ENCODE measurements at places on chromosomes 11 and 22. TPM values are rescaled to one million over a fixed set of nuclear protein-coding genes. Genes with fewer than 3 reads are reported as not detected.

ZNF215 gene
- 9.2 TPM for total RNA-seq

SYT13 gene
- total RNA-seq = not detected

GGTLC2 gene
- total RNA-seq = not detected

SEC14L6 gene
- total RNA-seq = not detected

GRCh38 chr11:20227631-20228030 lies 67.4 kb upstream of the DBX1 start:
- no peak overlapping the region for H3K4me3 ChIP-seq
- peaks cover 61% of the 10 kb centered on the region for H3K27me3 ChIP-seq
- no peak overlapping the region for H3K27ac ChIP-seq
- no peak for DNase-seq

GRCh38 chr22:38313384-38313955 lies 3.8 kb downstream of the CSNK1E start:
- no peaks in the 10 kb centered on the region for H3K27me3 ChIP-seq
- H3K36me3 ChIP-seq = peaks cover 62% of the 10 kb centered on the region
- peak overlapping the region; percentile 93 for H3K27ac ChIP-seq
- peak overlapping the region; percentile 93 for H3K4me3 ChIP-seq

DNA sequence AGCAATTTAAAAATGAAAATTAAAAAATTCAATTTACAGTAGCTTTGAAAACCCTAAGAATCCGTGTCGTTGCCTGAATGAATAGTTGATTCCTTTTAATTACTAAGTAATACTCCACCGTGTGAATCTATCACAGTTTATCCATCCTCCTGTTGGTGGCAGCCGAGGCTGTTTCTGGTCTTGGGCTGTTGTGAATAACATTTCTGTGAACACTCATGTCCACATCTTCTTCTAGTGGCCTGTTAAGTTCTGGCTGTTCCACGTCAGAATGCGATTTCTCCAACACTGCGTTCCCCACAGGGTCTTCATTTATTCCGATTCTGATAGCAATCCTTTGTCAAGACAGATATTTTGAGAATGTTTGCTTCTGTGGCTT lies 223.0 kb downstream of the TBC1D22A start:
- no peaks in the 10 kb centered on the region for H3K27me3 ChIP-seq
- H3K36me3 ChIP-seq = no peaks in the 10 kb centered on the region
- no peak for DNase-seq
- H3K4me1 ChIP-seq = peaks cover 26% of the 10 kb centered on the region

GRCh38 chr11:64353715-64354506 lies 5.1 kb upstream of the RPS6KA4 start:
- H3K4me1 ChIP-seq = peaks cover 24% of the 10 kb centered on the region
- no peak overlapping the region for H3K4me3 ChIP-seq
- H3K27me3 ChIP-seq = no peaks in the 10 kb centered on the region
- no peak for DNase-seq
- no peaks in the 10 kb centered on the region for H3K36me3 ChIP-seq

- H3K36me3 ChIP-seq = no peaks in the 10 kb centered on the region
- no peaks in the 10 kb centered on the region for H3K27me3 ChIP-seq
- H3K4me1 ChIP-seq = no peaks in the 10 kb centered on the region
- no peak for DNase-seq
Observed at GRCh38 chr11:41237382-41237781, 222.1 kb downstream of the LRRC4C start.

DNA sequence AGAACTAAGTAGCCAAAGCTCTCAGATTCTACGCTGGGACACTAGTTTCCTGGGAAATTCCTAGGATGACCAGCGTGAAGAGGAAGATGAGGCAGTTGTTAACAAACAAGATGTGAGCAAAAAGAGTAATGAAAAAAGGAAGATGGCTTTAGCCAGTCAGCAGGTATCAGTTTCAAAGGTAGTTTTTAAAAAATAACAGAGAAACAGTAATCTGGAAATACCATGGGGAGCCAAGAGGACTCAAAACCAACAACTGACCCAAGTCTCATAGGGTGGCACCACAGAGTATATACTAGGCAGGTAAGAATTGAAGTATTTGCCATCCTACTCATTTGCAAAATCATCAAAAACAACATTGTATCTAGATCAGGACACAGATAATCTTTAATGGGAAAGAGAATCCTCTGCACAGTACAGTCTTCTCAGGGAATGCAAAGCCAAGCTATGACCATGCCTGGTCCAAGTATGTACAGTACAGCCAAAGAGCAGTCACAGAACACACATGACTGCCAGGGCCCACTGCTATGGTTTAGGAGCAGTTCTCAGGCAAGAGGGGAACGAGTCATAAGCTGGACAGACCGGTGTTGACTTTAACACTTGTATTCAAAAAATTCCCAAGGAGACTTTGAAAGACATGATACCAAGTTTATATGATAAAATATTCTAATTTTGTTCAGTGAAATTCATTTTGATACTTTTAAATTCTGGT lies 20.6 kb downstream of the MSANTD4 start:
- H3K27me3 ChIP-seq = no peaks in the 10 kb centered on the region
- no peak for DNase-seq
- peaks cover 41% of the 10 kb centered on the region for H3K36me3 ChIP-seq

- peaks cover 15% of the 10 kb centered on the region for H3K4me1 ChIP-seq
- DNase-seq = no peak
- H3K27ac ChIP-seq = no peak overlapping the region
- no peaks in the 10 kb centered on the region for H3K27me3 ChIP-seq
- H3K4me3 ChIP-seq = no peak overlapping the region
Observed at GRCh38 chr22:19810381-19811201, 44.1 kb downstream of the GNB1L start.

- peaks cover 54% of the 10 kb centered on the region for H3K36me3 ChIP-seq
- H3K27ac ChIP-seq = peak overlapping the region; percentile 74
- H3K27me3 ChIP-seq = no peaks in the 10 kb centered on the region
Observed at GRCh38 chr11:1749395-1750351, 722 bp downstream of the IFITM10 start.

- no peaks in the 10 kb centered on the region for H3K27me3 ChIP-seq
- no peak overlapping the region for H3K4me3 ChIP-seq
- H3K4me1 ChIP-seq = peaks cover 13% of the 10 kb centered on the region
- peaks cover 12% of the 10 kb centered on the region for H3K36me3 ChIP-seq
- H3K27ac ChIP-seq = no peak overlapping the region
Observed at GRCh38 chr11:126277780-126278179, 5.1 kb upstream of the TIRAP start.

- H3K4me1 ChIP-seq = peaks cover 24% of the 10 kb centered on the region
- H3K36me3 ChIP-seq = no peaks in the 10 kb centered on the region
- DNase-seq = no peak
- H3K27me3 ChIP-seq = no peaks in the 10 kb centered on the region
- H3K27ac ChIP-seq = no peak overlapping the region
Observed at GRCh38 chr11:119856681-119857485, 127.9 kb upstream of the NECTIN1 start.

GRCh38 chr22:26182723-26183122 lies 13.5 kb downstream of the SEZ6L start:
- no peak overlapping the region for H3K4me3 ChIP-seq
- H3K27me3 ChIP-seq = peaks cover 43% of the 10 kb centered on the region
- no peaks in the 10 kb centered on the region for H3K36me3 ChIP-seq
- no peaks in the 10 kb centered on the region for H3K4me1 ChIP-seq
- H3K27ac ChIP-seq = no peak overlapping the region

- peaks cover 34% of the 10 kb centered on the region for H3K4me1 ChIP-seq
- no peak overlapping the region for H3K27ac ChIP-seq
- no peak for DNase-seq
Observed at GRCh38 chr11:36314434-36314767, 18.3 kb downstream of the PRR5L start.

DNA sequence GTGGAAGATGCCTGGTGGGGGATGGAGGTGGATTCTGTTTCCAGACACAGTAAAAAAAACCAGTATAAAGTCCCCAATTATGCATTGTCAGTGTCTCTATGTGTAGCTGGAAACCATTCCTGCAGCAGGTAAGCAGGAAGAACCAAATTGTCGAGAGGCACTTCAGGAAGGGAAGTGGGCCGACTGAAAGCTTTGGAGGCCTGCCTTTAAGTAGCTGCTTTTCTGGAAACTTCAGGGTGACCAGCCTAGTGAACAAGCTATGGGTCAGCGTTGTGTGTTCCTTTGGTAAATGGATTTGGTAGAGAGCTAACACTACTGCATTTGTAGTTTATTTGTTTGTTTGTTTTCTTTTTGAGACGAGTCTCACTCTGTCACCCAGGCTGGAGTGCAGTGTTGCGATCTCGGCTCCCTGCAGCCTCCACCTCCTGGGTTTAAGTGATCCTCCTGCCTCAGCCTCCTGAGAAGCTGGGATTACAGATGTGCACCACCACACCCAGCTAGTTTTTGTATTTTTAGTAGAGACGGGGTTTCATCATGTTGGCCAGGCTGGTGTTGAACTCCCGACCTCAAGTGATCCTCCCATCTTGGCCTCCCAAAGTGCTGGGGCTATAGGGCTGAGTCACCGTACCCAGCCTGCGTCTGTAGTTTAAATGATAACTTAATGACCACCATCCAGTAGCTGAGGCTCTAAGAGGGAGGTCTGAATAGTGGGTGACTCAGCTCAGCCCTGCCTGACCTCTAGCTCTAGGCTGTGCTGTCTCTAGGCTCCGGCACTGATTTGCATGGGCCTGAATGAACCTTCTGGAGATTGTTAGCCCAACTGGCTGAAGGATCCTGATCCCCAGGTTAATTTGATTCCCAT lies 12.8 kb downstream of the PTPRJ start:
- H3K4me1 ChIP-seq = peaks cover 5% of the 10 kb centered on the region
- no peaks in the 10 kb centered on the region for H3K27me3 ChIP-seq
- DNase-seq = peak; percentile 63
- H3K27ac ChIP-seq = no peak overlapping the region
- no peak overlapping the region for H3K4me3 ChIP-seq

DNA sequence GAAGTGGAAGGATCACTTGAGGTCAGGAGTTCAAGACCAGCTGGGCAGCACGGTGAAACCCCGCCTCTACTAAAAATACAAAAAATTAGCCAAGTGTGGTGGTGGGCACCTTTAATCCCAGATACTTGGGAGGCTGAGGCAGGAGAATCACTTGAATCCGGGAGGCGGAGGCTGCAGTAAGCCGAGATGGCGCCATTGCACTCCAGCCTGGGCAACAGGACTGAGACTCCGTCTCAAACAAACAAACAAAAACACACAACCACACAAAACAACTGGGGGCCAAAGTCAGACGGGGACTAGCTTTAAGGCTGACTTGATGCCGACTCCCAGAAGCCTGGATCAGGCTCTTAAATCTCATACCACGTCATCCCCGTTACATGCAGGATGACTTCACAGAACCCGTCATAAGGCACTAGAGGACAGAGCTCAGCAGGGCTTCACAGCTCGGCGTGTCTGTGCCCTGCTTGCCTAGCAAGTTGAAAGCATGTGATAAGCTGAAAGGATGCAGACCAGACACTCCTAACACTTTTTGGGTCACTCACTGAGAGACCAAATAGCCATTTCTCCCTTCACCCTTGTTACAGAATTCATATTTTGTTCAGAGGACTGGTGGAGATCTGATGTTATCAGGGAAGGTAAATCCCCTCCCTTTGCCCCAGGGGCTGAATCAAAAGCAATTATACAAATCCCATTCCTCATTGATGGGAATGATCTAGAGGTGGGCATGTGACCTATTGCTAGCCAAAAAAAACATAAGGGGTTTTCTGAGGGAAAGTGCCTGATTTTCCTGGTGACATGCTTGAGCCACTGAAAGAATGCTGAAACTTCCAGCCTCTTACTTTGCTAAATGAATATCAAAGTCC lies 65.4 kb downstream of the GAB2 start:
- H3K27me3 ChIP-seq = no peaks in the 10 kb centered on the region
- no peak overlapping the region for H3K27ac ChIP-seq
- no peak for DNase-seq
- H3K4me3 ChIP-seq = no peak overlapping the region

DNA sequence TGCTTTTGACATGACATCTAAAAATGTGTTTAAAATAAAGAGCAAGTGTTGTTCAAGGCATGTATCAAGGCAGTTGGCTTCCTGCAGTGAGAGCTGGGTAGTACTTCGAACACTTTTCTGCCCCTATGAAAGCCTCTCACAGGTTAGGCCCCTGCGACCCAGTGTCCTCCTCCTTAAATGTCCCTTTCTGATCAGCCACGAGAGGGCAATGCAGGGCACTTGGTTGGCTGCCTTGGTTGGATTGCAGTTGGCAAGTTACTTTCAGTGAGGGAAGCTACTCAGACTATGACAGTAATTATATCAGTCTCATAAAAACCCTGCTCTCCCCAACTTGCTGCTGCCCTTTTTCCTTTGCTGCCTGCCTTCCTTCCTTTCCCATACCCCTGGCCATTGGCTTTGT lies 743.8 kb downstream of the NTM start:
- no peak overlapping the region for H3K4me3 ChIP-seq
- DNase-seq = no peak
- H3K36me3 ChIP-seq = no peaks in the 10 kb centered on the region
- H3K4me1 ChIP-seq = no peaks in the 10 kb centered on the region
- H3K27me3 ChIP-seq = no peaks in the 10 kb centered on the region
- no peak overlapping the region for H3K27ac ChIP-seq

- H3K27ac ChIP-seq = no peak overlapping the region
- no peaks in the 10 kb centered on the region for H3K36me3 ChIP-seq
- H3K4me3 ChIP-seq = no peak overlapping the region
- no peaks in the 10 kb centered on the region for H3K27me3 ChIP-seq
- H3K4me1 ChIP-seq = no peaks in the 10 kb centered on the region
Observed at GRCh38 chr22:34390400-34390799, 470.1 kb upstream of the LARGE1 start.

- peaks cover 10% of the 10 kb centered on the region for H3K27me3 ChIP-seq
- no peak overlapping the region for H3K4me3 ChIP-seq
- H3K4me1 ChIP-seq = no peaks in the 10 kb centered on the region
- no peak overlapping the region for H3K27ac ChIP-seq
Observed at GRCh38 chr11:43837879-43838278, 42.8 kb upstream of the ALKBH3 start.

DNA sequence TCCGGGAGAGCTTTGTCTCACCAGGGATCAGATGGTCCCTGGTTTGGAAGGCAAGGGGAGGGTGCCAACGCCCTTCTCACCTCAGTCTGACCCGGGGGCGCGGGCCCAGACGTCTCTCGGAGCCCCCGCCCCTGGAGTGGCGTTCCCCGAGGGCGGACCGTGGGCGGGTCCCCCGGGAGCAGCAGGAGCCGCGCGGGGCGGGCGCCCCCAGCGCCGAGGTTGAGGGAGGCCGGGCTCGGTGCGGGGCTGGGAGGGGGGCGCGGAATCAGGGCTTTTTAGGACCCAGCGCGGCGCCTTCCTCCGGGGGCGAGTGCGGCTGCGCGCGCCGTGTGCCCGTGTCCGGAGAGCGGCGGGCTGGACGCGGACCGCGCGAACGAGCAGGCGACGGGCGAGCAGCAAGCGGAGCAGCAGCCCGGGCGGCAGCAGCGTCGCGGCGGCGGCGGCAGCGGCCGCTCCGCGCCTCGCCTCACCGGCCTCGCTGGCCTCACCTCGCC lies at the start of gene KCNC1:
KCNC1 (plus strand) TSS at position 364 of the 494 bp plus-strand sequence. CDS start 1,222 bp downstream, outside the sequence.
- no peaks in the 10 kb centered on the region for H3K4me1 ChIP-seq
- H3K27ac ChIP-seq = no peak within 1 kb of the TSS
- H3K4me3 ChIP-seq = peak within 1 kb of the TSS; percentile 68
- H3K36me3 ChIP-seq = no peaks in the 10 kb centered on the region
- H3K27me3 ChIP-seq = peaks cover 16% of the 10 kb centered on the region

GRCh38 chr22:36374603-36375024 lies 13.2 kb downstream of the MYH9 start:
- DNase-seq = peak; percentile 98
- peaks cover 38% of the 10 kb centered on the region for H3K36me3 ChIP-seq
- H3K27me3 ChIP-seq = no peaks in the 10 kb centered on the region
- H3K4me3 ChIP-seq = peak overlapping the region; percentile 21
- H3K4me1 ChIP-seq = peaks cover 43% of the 10 kb centered on the region
- peak overlapping the region; percentile 75 for H3K27ac ChIP-seq

- no peak overlapping the region for H3K4me3 ChIP-seq
- H3K27ac ChIP-seq = no peak overlapping the region
- H3K36me3 ChIP-seq = peaks cover 48% of the 10 kb centered on the region
- peaks cover 11% of the 10 kb centered on the region for H3K4me1 ChIP-seq
- no peak for DNase-seq
Observed at GRCh38 chr11:65320386-65321075, 5.9 kb downstream of the CDC42EP2 start.

- no peaks in the 10 kb centered on the region for H3K27me3 ChIP-seq
- H3K4me3 ChIP-seq = no peak overlapping the region
- DNase-seq = peak; percentile 32
- no peak overlapping the region for H3K27ac ChIP-seq
- H3K4me1 ChIP-seq = peaks cover 6% of the 10 kb centered on the region
Observed at GRCh38 chr11:119262668-119263351, 54.1 kb downstream of the MCAM start.

All from MCF 10A (cell line).